ENCODE measurements at places on chromosomes 5 and 9. TPM values are rescaled to one million over a fixed set of nuclear protein-coding genes. Genes with fewer than 3 reads are reported as not detected.

LURAP1L gene
- not detected for polyA plus RNA-seq

SLC4A9 gene
- not detected for polyA plus RNA-seq

KIF12 gene
- polyA plus RNA-seq, result not detected

PLEKHG4B gene
- not detected for polyA plus RNA-seq

RABL6 gene
- 19.7 TPM for polyA plus RNA-seq

TNC gene
- polyA plus RNA-seq, result not detected

GABRG2 gene
- not detected for polyA plus RNA-seq

PCDHGC5 gene
- polyA plus RNA-seq, result not detected

MYORG gene
- polyA plus RNA-seq, result 0.19 TPM

KCNMB1 gene
- polyA plus RNA-seq, result not detected

PCDHGA3 gene
- polyA plus RNA-seq, result 0.23 TPM

FCN2 gene
- not detected for polyA plus RNA-seq

GABRA6 gene
- polyA plus RNA-seq, result not detected

NR5A1 gene
- polyA plus RNA-seq, result not detected

PAIP2 gene
- polyA plus RNA-seq, result 240 TPM

ZDHHC12 gene
- polyA plus RNA-seq, result 55.3 TPM

FAM221B gene
- polyA plus RNA-seq, result not detected

PAXX gene
- 64.3 TPM for polyA plus RNA-seq

GPR150 gene
- polyA plus RNA-seq, result 0.66 TPM

CCIN gene
- 0.64 TPM for polyA plus RNA-seq

RELL2 gene
- polyA plus RNA-seq, result 5.9 TPM

PCDH1 gene
- 0.10 TPM for polyA plus RNA-seq

MINAR2 gene
- not detected for polyA plus RNA-seq

FUBP3 gene
- 29.3 TPM for polyA plus RNA-seq

CCDC192 gene
- not detected for polyA plus RNA-seq

FRRS1L gene
- not detected for polyA plus RNA-seq

QRFP gene
- not detected for polyA plus RNA-seq

GKAP1 gene
- 8.6 TPM for polyA plus RNA-seq

LCN15 gene
- not detected for polyA plus RNA-seq

MSX2 gene
- not detected for polyA plus RNA-seq

GAPT gene
- 237 TPM for polyA plus RNA-seq

SLC34A1 gene
- polyA plus RNA-seq, result not detected

CYLC2 gene
- not detected for polyA plus RNA-seq

TMEM252 gene
- not detected for polyA plus RNA-seq

FAM169A gene
- 1.6 TPM for polyA plus RNA-seq

CA9 gene
- polyA plus RNA-seq, result not detected

PTGR1 gene
- polyA plus RNA-seq, result 0.15 TPM

PDE6A gene
- 0.05 TPM for polyA plus RNA-seq

CEL gene
- not detected for polyA plus RNA-seq

PPIC gene
- polyA plus RNA-seq, result not detected

PPP2R2B gene
- 0.14 TPM for polyA plus RNA-seq

FOXE1 gene
- polyA plus RNA-seq, result not detected

TAF1L gene
- not detected for polyA plus RNA-seq

IFNK gene
- polyA plus RNA-seq, result not detected

CCL27 gene
- polyA plus RNA-seq, result not detected

SPINK4 gene
- not detected for polyA plus RNA-seq

TMEM174 gene
- polyA plus RNA-seq, result not detected

OR1L1 gene
- 0.99 TPM for polyA plus RNA-seq

MYOT gene
- 0.94 TPM for polyA plus RNA-seq

All from IgD-negative memory B cell (primary cell).